ENCODE measurements at places on chromosomes 12 and 14.

GRCh38 chr12:132437252-132437932 lies 52.6 kb upstream of the FBRSL1 start:
- no peak for DNase-seq

- no peak for DNase-seq
Measured at GRCh38 chr12:124506145-124506831, 61.1 kb downstream of the NCOR2 start.

GRCh38 chr12:42776396-42776795 lies 186.8 kb upstream of the PRICKLE1 start:
- no peak for DNase-seq

DNA sequence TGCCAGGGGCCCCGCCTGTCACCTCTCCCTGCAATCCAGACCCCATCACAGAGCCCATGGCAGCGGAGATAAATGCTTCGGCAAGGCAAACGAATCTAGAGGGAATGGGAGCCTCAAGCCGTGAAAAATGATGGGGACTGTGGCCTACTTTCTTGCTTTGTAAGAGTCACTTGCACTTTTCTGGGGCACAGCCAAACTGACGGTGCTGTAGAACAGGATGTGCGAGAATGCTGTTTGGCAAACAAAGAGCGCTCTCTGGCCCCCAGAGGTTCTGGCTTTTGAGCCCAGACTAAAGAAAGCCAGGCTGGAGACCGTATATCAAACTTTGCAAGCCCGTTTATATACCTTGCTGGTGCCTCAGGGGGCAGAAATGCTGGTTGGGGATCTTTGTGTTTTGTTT lies 108.7 kb downstream of the CACNA1C start:
- no peak for DNase-seq

All from putamen (tissue), 1 donor.